ENCODE measurements at places on chromosomes 12 and 14. TPM values are rescaled to one million over a fixed set of nuclear protein-coding genes. Genes with fewer than 3 reads are reported as not detected.

GLIPR1L1 gene
- polyA plus RNA-seq, result 0.36 TPM

TAS2R31 gene
- 0.76 TPM for polyA plus RNA-seq

SUPT16H gene
- 157 TPM for polyA plus RNA-seq

GPR162 gene
- 29.6 TPM for polyA plus RNA-seq

ASCL4 gene
- polyA plus RNA-seq, result 0.07 TPM
